Mesothelial cell of epicardium (in vitro differentiated cells): ENCODE measurements at places on chromosomes 2 and 18. TPM values are rescaled to one million over a fixed set of nuclear protein-coding genes. Genes with fewer than 3 reads are reported as not detected.

Gene SPP2
- not detected in 3 replicates for total RNA-seq

Gene DTNA
- 8.4 to 10.9 TPM (median 10.1 TPM) in 3 replicates for total RNA-seq

Gene GYPC
- 39.4 to 41.4 TPM (median 39.7 TPM) in 3 replicates for total RNA-seq

Gene TDRD15
- total RNA-seq = not detected in 3 replicates

Gene EDAR
- total RNA-seq = 5.1 to 6.6 TPM (median 5.5 TPM) in 3 replicates

Gene GPR45
- total RNA-seq = not detected in 3 replicates

Gene SCN7A
- 2.2 to 2.6 TPM (median 2.5 TPM) in 3 replicates for total RNA-seq

Gene NMUR1
- 0.09 to 0.13 TPM in 2 of 3 replicates, not detected in the other for total RNA-seq

Gene GKN2
- not detected in 3 replicates for total RNA-seq
